ENCODE measurements at places on chromosomes 1 and 21.

DNA sequence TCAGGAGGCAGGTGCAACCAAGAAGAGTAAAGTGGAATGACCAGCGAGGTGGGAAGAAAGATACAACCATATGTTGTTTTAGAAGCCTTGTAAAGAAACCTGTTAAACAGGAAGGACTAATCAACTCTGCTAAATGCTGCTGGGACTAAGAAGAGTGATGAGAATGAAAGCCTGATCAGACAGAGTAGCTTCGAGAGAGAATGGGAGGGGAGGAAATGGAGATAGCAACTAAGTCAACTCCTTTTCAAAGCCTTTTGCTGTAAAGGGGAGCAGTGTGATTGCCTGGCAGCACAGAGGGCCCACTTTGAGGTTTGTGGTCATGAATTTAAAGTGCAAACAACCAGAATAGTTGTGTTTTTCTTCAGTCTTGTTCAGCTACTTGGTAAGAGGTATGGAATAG is 31.4 kb downstream of the SLC30A7 start:
- DNase-seq: no peak

DNA sequence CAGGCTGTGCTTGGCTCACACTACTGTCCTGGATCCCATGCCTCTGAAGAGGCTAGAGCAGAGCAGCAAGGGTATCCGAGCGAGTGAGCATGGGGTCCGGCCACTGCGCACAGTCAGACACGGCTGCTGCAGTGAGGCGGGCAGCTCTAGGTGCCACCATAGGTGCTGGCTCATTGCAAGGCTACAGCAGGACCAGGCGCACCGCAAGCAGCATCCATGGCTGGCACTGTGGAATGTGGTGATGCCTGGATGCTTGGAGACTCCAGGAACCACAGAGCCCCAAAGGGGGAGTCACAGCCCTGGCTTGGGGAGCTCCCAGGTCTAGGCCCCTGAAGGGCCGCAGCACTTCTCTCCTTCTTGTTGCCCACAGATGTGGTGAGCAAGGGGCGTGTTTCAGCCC is 47.2 kb downstream of the ATP6V1G3 start:
- no peak for DNase-seq

GRCh38 chr21:33124889-33125288 is 54.9 kb downstream of the OLIG1 start:
- DNase-seq: no peak

DNA sequence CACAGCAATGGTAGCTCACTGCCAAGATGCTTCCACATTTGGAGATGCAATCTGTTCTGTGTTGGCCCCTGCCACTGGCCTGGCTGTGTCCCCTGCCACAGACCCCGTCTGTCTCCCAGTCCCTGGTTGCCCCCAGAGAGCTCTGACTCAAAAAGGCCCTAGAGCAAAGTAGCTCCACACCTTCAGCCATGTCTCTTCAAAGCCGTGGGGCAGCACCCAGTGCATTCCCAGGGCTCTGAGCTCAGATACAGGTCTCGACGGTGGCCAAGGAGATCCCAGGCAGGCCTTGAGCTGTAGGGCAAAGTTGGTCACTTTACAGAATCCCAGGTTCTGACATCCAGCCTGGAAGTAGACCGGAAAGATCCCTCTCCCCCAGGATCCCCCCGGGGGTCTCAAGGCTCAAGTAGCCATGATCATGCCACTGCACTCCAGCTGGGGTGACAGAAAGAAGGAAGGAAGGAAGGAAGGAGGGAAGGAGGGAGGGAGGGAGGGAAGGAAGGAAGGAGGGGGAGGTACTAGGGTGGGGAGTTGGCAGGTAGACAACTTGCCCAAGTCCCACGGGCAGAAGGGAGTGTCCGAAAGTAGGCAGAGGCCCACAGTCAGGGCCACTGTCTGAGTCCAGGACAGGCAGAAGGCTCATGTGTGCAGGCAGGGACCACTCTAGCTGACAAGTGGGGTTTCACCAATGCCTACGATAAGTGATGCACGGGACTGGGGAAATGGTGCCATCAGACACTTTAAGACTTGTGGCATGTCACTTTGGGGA is 4.8 kb upstream of the ARF1 start:
- DNase-seq: no peak

GRCh38 chr1:101408212-101409042 is 171.6 kb downstream of the S1PR1 start:
- DNase-seq: no peak

DNA sequence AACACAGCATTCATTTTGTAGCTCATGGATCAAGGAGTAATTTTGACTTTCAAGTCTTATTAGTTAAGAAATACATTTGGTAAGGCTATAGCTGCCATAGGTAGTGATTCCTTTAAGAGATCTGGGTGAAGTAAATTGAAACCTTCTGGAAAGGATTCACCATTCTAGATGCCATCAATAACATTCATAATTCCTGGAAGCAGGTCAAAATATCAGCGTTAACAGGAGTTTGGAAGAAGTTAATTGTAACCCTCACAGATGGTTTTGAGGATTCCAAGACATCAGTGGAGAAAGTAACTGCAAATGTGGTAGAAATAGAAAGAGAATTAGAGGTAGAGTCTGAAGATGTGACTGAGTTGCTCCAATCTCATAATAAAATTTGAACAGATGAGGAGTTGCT is 216.6 kb downstream of the GREM2 start:
- DNase-seq: no peak

GRCh38 chr1:218384581-218384993 is 39.5 kb downstream of the TGFB2 start:
- no peak for DNase-seq

DNA sequence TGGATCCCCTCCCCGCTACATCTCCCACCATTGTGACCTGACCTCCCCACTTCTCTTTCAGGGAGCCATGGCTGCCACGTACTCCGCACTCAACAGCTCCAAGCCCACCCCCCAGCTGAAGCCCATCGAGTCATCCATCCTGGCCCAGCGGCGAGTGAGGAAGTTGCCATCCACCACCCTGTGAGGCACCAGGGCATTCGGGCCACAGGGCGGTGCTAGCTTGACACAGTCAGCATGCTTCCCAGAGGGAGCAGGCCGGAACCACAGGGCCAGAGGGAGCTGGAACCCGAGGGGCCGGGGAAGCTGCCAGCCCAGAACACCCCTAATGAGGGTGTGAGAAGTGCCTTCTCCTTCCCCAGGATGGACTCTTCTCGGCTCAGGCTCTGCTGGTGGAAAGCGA is 44.5 kb downstream of the RPS6KA1 start:
- no peak for DNase-seq

- no peak for DNase-seq
Measured at GRCh38 chr1:23126801-23127200, 41.9 kb downstream of the LUZP1 start.

DNA sequence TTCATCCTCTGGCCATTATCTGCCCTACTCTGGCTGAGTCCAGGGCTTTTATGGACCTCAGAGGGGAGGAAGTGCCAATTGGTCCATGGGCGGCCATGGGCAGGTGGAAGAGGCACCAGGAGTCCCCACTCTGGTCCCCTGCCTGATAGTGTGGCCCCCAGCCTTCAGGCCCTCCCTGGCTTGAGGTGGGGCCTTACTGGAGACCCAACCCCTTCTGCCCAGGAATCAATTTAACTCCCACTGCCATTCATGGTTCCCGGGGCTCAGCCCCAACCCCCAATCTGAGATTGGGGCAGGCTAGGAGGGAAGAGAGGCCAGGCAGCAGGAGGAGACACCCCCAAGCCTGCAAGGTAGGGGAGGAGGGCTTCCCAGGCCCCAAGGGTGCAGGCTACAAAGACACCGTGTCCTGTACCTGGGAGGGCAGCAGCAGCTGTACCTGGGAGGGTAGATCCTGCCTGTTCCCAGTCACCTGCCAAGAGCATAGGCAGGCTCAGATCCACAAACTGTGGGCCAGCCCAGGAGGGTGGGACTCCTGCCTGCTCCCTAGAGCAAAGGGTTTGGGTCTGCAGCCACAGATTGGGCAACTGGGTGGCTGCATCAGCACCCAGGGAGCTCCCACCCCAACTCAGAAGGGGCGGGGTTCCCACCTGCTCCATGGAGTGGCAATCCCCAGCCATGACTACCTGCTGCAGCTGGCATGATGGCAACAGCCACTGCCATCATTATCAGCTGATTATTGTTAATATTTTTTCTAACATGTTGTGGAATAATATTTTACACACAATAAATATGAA is 1044.1 kb upstream of the B3GALT2 start:
- DNase-seq: no peak

Data from MM.1S (cell line).